Suppressor macrophage treated with lipopolysaccharide for 4 hours (primary cell): ENCODE measurements at places on chromosomes 3 and 15.

- DNase-seq, result no peak
Observed at GRCh38 chr3:108159865-108160264, 62.4 kb downstream of the IFT57 start.

- no peak for DNase-seq
Observed at GRCh38 chr3:114057011-114057347, 442 bp downstream of the QTRT2 start.

- DNase-seq, result no peak
Observed at GRCh38 chr15:88487178-88487795, 19.8 kb downstream of the MRPS11 start.

DNA sequence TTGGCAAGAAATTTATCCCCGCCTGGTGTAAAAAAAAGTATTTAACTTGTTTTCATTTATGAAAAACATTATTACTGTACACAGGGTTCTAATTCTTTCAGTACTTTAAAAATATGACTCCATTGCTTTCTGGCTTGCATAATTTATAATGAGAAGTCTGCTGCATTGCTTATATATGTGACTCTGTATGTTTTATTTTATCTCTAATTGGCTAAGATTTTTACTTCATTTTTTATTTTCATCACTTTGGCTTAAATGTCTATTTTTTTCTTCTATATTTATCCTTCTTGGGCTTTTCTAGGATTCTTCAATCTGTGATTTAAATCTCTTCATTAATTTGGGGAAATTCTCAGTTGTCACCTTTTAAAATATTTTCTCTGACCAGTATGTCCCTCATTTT, 636.6 kb upstream of the NR2F2 start:
- no peak for DNase-seq

GRCh38 chr3:43895573-43895972, 204.8 kb downstream of the ABHD5 start:
- no peak for DNase-seq

- DNase-seq, result peak; percentile 75
Observed at GRCh38 chr15:41603941-41604911, 45.2 kb downstream of the TYRO3 start.

DNA sequence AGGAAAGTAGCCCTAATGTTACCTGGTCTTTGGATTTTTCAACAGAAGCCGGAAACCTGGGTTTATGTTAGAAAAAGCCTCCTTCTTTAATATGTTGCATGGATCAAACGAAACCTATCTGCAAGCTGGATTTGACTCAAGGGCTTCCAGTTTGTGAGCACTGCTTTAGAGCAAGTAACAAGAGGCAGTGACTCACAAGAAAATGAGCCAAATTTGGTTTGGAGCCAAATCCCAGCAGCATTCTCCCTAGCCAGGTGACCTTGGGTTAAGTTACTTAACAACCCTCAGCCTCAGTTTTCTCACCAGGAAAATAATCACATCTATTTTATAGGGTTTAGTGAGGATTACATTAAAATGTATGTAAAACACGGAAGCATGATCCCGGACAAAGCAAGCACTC, 215.2 kb upstream of the PRICKLE2 start:
- DNase-seq, result no peak

DNA sequence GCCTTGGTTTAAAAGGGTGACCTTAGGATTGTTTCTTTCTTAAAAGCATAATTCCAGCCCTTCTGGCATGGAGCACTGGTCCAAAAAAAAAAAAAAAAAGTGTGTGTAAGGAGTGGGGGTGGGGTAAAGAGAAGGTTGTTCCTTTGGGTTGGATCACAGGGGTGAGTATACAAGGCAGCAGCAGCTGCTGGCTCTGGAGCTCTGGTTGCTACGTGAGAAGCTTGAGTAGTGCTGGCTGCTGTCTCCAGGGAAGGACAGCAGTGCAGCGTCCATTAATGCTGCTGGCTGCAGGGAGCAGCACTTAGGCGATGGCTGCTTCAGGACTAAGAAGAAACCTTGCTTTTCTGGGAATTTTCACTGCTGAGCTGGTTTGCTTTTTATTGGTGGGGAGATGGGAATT, 2.3 kb downstream of the SETD5 start:
- DNase-seq, result peak; percentile 66

- peak; percentile 13 for DNase-seq
Observed at GRCh38 chr15:78325092-78325843, 14.9 kb upstream of the CRABP1 start.

DNA sequence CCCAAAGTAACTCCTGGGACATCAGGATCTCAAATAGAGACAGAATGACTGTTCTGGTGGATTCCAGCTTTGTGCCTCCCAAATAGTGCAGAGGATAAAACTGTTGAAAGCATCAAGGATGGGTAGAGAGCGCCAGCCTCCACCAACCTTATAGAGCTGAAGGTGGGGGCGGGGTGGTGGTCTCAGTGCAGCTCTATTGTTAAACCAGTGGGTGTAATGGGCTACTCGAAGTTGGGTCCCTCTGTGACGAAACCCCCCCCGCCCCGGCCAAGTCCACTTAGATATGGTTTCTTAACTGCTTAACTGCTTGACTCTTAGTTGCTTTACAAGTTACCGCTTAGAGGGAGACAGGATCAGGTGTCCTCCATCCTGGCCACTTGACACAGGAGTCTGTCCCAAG, 22.7 kb downstream of the DHX30 start:
- no peak for DNase-seq

DNA sequence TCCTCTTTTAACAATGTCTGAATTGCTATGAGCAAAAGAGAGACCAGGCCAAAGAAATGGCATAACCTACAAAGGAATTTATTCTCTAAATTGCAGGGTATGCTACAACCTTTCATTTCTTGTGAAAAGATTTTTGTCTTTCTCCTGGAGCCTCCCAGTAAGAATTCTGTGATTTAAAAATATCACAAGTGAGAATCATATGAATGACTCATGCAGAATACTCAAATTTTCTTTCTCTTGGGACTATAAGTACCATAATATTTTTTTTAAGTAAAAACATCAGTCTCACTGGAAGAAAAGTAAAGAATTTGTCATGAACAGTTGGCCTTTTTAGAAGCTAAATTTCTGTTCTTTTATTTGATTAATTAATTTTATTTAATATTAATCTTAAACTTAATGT, 26.3 kb downstream of the SYNPR start:
- DNase-seq, result no peak

DNA sequence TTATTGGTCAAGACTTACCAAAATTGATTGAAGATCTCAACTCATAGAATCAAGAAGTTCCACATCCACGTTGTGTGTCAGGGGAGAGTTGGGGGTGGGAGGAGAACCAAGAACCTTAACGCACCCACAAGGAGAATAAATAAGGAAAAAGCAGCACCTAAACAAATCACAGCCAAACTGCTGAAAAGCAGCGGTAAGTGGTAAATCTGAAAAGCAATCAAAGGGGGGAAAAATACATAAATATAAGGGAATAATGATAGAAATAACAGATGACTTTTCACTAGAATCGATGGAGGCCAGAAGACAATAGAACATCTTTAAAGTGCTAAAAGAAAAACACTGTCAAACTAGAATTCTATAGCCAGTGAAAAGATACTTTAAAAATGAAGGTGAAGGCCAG, 20.1 kb upstream of the BHLHE40 start:
- DNase-seq, result no peak

DNA sequence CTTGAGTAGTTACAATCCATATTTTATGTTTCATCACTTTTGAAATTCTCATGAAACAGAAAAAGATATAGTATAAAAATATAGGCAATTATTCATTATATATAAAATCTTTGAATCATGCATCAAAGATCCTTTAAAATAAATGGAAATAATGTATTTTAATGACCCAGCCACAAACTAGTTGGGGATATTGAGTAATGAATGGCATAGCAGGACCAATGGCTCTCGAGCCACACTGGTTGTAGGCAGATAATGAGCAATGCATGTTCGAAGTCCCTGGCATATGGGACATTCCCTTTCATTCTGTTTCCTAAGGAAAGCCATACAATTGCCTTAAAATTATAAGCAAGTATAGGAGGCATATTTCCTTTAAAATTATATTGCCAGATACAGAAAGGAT, 107.4 kb upstream of the IL12A start:
- DNase-seq, result no peak

DNA sequence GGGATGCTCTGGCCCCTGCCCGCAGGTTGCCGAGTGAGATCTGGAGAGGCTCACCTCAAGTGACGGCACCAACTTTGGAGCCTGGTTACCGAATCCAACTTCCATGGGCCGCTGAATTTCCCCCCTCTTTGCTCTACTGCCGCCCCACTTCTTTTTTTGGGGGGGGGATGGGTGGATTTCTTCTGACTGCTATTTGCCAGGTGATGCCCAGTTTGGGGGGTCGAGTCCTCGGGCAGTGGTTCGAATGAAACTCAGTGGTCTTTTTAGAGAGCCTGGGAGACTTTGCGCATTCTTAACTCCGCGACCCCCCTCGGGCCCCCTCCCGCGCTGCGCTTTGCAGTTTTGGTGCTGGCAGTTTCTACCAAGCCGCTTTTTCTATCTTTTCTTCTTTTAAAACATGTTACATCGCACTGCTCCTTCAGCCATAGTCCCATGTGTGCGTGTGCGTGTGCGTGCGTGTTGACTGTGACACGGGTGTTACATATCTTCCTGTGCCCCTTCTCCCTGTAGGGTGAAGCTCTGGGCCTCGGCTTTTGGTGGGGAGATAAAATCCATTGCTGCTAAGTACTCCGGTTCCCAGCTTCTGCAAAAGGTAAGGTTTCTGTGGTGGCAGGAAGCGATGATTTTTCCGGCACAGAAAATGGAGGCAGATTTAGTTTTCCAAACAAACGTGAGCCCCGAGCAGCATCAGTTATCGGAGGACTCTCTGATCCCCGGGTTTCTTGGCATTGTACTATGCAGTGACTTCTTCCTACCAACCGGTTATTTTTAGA, 837 bp downstream of the CACNA2D3 start:
- no peak for DNase-seq

DNA sequence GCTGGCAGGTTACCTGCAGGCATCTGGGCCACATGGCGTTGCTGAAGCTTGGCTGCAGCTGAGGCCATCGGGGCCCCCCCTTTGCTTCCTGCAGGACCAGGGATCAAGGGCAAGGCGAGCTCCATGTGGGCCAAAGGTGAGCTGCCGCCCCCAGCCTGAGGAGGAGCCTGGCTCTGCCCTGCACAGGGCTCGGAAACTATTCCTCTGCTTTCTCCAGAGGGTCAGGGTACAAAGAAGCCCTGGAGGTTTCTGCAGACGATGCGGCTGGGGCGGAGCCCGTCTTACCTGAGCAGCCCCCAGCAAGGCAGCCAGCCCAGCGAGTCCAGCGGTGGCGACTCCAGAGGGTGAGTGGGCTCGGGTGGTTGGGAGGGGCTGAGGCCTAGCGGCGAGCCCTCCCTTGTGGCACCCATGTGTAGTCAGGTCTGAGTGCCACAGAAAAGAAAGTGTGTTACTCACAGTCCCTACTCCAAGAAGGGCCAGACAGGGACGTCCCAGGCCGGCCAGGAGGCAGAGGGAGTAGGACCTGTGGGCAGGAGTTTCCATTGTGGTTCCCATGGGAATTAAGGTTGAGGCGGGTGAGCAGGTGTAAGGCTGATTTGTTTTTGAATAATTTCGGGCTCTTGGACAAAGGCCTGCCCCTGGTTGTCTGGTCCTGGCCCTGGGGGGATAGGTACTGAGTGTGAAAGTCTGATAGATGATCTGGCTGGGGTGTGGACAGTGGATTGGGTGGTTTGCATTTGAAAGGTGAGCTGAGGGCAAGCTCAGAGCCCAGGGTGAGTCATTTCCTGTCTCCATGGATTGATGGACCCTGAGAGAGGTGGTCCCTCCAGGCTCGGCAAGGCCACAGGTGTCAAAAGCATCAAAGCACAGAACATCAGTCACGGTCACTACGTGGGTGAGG, 25.4 kb downstream of the CFAP100 start:
- no peak for DNase-seq

GRCh38 chr3:138019281-138020069, 9.5 kb downstream of the CLDN18 start:
- no peak for DNase-seq

DNA sequence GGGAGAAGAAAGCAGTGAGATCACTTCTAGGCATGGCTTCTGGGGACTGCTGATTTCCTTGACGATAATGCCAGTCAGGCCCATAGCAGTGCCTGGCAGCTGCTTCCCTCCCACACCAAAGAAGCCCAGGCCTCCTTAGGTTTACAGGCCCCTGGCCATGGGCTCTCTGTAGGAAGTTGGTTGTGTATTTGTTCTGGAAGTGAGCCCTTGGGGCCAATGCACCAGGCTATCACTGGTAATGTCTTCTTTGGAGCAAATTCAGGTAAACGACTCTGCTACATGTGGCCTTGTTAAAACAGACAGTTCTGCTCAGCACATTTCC, 89.3 kb downstream of the CCNL1 start:
- no peak for DNase-seq

- no peak for DNase-seq
Observed at GRCh38 chr15:57148262-57148661, 228.0 kb upstream of the CGNL1 start.

DNA sequence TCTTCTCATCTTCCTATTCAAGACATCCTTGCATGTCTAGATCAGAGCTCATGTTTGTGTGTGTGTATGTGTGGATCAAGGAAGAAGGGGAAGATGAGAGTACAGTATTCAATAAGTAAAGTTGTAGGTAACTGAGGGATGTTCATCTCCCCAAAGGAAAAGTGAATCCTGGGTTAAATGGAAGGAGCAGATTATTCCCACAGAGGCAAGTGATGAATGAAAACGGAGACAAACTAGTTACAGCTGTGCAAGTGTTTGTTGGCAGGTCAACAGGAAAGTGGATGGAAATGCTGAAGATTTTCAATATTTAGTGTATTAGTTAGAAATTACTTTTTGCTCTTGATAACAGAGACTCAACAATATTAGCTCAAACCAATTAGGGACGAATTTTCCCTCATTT, 84.2 kb upstream of the PDZRN3 start:
- no peak for DNase-seq

- DNase-seq, result no peak
Observed at GRCh38 chr3:63654931-63655330, 2.5 kb downstream of the SNTN start.

DNA sequence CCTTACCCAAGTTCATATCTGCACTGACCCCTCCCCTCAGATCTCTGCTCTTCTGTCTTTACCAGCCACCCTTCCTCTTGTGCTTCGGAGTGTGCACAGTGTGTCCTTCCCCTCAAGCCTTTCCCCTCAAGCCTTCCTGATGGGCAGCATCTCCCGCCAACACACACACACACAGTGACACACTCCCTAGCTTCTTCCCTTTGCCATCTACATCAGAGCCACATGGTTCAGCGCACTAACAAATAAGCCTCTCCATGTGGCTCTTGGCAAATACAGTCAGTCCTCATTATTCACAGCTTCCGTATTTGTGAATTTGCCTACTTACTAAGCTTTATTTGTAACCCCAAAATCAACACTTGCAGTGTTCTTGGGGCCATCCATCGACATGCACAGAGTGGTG, 37.5 kb downstream of the SH3BP5 start:
- DNase-seq, result peak; percentile 91

GRCh38 chr15:34855413-34855812, 60.1 kb upstream of the ACTC1 start:
- DNase-seq, result peak; percentile 24

- peak; percentile 31 for DNase-seq
Observed at GRCh38 chr3:158918008-158918407, 116.2 kb downstream of the MFSD1 start.
